ENCODE measurements at places on chromosomes 2 and 18.

- no peak for DNase-seq
Measured at GRCh38 chr2:6372317-6372901, 493.3 kb downstream of the CMPK2 start.

DNA sequence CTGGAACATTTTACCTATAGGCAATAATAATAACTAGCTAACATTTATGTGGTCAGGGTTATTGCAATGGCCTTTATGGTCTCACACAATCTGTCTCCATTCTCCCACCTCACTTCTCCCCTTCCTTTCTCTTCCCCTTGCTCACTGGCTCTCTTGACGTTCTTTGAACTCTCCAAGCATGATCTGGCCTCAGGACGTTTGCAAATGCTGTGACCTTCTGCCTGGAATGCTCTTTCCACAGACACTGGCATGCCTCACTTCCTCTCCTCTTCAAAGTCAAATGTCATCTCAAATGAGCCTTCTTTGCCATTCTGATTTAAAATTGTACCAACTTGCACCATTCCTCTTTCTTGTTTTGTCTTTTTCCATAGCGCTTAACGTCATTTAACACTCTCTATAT lies 25.3 kb upstream of the GCG start:
- DNase-seq, result no peak

DNA sequence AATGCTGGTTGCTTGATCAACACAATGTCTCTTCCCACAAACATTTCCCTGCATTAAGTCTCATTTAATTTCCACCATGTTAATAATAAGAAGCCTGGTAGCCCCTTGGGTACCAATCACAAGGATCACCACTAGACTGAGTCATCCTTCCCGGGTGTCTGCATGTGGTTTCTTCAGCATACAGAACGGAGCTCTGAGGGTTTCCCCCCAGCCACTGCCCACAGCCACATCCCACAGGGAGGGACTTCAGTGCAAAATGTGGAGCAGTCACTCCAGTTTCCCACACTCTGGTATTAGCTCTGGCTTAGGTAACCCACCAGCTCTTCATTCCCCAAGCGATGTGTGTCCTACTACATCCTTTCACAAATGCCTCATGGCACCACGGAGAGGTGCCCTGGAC lies 42.7 kb upstream of the POLE4 start:
- peak; percentile 70 for DNase-seq

- DNase-seq, result no peak
Measured at GRCh38 chr2:151766437-151767153, 32.3 kb upstream of the NEB start.

All from activated naive CD8-positive, alpha-beta T cell treated with anti-CD3 and anti-CD28 coated beads for 36 hours (primary cell).